NCI-H446 treated with DMSO at 0.1 percent for 48 hours (cell line): ENCODE measurements at places on chromosomes 3 and 15.

GRCh38 chr15:84929795-84930603 lies 45.5 kb downstream of the SLC28A1 start:
- no peak for DNase-seq

GRCh38 chr15:66057089-66057488 lies 187.8 kb downstream of the RAB11A start:
- no peak for DNase-seq

- no peak for DNase-seq
Measured at GRCh38 chr15:70303981-70304380, 206.3 kb upstream of the TLE3 start.

GRCh38 chr3:185914911-185915629 lies 22.7 kb downstream of the TRA2B start:
- no peak for DNase-seq

DNA sequence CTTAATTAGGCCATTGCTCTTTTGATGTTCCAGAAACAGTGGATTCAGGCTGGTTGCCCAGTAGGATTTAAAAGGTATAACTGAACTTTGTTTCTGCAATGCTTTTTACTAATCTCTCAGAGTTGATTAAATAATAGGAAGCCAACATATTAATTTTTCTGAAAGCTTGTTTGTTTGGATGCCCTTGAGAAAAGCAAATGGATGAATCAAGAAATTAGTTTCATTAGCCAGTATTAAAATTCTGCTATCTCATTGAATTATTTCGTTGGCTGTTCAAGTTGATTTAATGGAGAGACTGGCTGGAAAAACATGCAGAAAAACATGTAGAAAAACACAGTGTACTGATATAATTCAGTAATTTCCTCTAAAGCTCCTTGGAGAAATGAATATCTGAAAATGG lies 178.9 kb upstream of the THRB start:
- no peak for DNase-seq

GRCh38 chr3:140443806-140444205 lies 234.1 kb upstream of the TRIM42 start:
- no peak for DNase-seq

GRCh38 chr3:62415312-62415801 lies 42.0 kb upstream of the FEZF2 start:
- peak; percentile 18 for DNase-seq

DNA sequence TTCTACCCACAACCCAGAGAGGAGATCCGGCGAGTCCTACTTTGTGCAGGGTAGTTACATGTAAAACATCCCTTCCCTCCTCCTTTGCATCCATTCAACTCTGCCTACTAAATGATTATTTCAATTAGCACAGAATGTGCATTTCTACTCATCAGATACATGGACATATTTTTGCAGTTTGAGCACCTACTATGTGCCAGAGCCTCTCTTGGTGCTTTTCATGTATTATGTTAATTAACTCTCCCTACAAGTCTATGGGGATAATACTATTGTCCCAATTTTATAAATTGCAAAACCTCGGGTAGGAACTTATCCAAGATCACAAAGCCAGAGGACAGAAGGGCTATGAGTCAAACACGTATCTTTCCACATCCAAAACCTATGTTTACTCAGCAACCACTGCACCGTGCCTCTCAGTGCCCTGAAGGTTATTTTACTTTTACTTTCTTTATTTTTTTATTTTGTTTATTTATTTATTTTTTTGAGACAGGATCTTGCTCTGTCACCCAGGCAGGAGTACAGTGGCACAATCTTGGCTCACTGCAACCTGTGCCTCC lies 432.8 kb downstream of the MAGI1 start:
- no peak for DNase-seq

DNA sequence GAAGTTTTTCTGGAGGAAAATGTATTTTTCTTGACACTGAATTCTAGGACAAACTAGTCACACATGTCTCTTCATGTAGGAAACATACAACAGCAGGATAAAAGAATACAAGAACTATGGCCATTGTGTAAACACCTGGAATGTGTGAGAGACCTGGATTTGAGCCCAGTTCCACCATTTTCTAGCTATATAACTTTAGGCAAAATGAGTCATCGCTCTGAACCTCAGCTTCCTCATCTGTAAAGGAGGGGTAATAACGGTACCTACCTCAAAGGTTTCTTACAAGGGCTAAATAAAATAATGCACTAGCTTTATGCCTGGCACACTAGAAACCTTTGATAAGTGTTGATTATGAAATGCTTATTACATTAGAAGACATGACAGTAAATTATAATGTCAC lies 57.8 kb downstream of the RIOX2 start:
- DNase-seq = no peak
